ENCODE measurements at places on chromosomes 5 and 9.

DNA sequence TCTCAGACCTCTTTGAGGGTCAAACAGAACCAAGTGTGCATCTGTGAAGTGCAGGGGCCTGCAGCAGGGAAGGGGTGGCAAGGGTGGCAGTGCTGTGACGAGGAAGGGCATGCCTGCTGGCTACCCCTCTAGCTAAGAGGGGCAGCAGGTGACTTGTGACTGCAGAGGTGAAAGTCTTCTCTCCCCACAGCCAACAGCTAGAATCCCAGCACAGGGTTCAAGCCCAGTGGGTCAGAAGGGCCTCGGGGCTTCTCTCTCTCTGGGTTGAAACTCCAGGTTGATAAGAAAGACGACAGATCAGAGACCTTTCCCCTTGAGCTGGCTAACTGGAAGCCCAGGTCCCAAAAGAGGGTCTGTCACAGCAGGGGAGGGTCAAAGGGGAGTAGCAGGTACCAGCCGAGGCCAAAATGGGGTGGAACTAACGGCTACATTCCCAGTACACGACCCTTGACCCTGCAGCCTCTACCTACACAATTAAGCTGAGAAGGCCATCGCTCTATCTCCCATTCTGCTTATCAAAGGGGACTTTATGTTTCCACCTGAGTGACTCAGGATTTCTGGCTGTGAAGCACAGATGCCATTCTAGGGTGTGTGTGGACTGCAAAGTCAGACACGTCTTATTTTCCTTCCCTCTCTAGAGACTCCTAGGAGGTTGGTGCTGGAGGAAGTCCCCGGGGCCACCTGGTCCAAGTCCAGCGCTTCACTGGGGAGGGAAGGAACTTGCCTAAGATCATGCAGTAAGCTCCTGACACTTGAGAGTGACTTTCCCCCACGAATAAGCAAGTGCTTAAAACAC lies 14.6 kb downstream of the ANKS6 start:
- DNase-seq, result no peak

GRCh38 chr5:67617051-67617450 lies 420.5 kb upstream of the CD180 start:
- DNase-seq, result no peak

- no peak for DNase-seq
These were observed 518.3 kb upstream of the ITGA1 start for GRCh38 chr5:52269401-52269800.

- no peak for DNase-seq
These were observed 13.0 kb upstream of the FAM151B start for GRCh38 chr5:80474929-80475328.

DNA sequence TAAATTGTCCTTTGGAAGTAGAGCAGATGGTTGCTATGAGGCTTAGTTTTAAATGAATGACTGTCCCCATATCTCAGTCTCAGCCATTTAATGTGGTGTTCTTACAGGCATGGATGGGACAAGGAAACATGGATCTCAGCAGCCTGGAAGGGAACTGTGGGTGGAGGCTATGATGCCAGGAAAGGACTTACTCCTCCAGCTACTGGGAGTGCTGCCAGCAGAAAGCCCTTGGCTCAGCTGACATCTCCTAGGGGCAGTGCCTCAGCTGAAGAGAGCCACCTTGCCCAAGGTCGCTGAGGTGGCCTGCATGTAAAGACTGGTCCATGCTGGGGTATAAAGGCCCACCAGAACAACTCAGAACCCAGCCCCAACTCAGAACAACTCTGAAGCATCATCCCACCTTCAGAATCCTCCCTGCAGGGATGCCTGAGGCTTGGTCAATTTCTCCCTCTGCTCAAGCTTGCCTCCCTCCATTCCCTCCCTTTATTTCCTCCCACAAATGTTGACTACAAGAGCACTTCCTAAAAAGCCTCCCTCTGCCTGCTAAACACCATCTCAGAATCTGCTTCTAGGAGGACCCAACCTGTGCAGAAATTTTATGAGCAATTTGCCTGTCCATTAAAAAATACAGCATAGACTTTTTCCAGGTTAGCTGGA lies 1.8 kb upstream of the PDE8B start:
- no peak for DNase-seq

DNA sequence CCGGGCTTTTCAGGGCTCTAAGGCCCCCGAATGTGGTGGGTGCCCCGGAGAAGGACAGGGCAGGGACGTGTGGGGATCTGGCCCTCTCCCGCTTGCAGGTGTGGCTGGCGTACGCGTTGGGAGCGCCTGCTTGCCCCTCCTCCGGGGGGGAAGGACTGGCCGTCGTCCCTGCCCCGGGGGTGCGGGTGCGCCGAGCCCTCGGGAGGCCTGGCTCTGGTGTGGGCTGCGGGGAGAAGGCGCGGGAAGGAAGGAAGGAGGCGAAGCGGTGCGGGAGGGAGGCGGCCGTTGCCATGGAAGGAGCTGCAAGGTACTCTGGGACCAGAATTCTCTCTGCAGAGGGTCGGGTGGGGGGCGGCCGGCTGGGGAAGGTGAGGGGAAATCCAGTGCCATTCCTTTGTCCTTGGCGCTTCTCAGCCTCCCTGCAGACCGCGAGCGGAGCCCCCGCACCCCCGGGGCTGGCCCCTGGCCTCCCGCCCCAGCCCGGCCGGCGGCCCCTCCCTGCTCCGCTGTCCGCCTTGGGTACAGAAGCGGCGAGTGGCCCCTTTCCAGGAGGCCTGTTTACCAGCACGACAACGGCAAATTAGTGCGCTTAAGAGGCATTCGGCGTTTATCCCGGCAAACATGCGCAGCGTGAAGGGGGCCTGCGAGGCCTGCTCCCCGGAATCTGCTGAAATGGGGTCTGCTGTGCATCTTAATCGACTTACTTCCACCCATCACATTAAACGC lies 67.1 kb upstream of the UNC5A start:
- no peak for DNase-seq

DNA sequence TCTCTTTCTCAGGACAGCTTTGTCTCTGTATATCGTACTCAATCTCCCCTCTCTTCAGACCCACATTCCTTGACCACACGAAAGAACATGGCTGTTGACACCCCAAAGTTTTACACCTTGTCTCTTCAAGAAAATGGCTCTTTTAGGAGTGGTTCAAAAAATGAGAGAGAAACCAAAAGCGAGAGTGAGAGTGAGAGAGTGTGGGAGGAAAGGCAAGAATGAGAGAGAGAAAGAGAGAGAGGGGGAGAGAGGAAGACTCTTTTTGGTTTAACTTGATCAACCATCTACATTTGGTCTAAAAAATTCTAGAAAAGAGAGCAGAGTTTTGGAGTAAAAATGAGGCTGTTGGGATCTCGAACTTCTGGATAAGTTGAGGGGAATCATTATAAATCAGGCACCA lies 581.8 kb upstream of the WWC1 start:
- DNase-seq, result no peak

GRCh38 chr5:84091127-84091799 lies 293.4 kb downstream of the EDIL3 start:
- no peak for DNase-seq

- no peak for DNase-seq
These were observed 446.1 kb upstream of the CDH6 start for GRCh38 chr5:30747412-30747811.

DNA sequence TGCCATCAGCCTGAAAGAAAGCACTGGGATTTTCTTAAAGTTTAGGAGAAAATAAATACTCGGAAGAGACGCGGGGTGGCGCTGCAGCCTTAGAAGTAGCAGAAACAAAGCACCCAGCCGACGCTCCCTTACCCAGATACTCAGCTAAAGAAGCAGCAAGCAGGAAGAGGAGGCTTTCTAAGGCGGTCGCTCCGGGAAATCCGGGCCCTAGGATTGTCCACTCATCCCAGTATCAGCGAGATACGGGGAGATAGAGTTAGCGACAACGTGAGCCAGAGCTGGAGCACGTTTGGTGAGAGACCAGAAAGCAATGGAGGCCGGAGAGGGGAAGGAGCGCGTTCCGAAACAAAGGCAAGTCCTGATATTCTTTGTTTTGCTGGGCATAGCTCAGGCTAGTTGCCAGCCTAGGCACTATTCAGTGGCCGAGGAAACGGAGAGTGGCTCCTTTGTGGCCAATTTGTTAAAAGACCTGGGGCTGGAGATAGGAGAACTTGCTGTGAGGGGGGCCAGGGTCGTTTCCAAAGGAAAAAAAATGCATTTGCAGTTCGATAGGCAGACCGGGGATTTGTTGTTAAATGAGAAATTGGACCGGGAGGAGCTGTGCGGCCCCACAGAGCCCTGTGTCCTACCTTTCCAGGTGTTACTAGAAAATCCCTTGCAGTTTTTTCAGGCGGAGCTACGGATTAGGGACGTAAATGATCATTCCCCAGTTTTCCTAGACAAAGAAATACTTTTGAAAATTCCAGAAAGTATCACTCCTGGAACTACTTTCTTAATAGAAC lies at the start of gene PCDHB2:
Gene PCDHB2, plus strand, starts transcription at position 135 of the 782 bp plus-strand sequence. Its CDS starts 176 bp downstream, at position 311.
- DNase-seq, result no peak

- DNase-seq, result no peak
These were observed 257.6 kb downstream of the SEMA5A start for GRCh38 chr5:9288234-9288633.

- DNase-seq, result no peak
These were observed 33.0 kb upstream of the CTXN3 start for GRCh38 chr5:127615916-127616315.

GRCh38 chr5:1277331-1277730 lies 17.5 kb downstream of the TERT start:
- DNase-seq, result no peak

DNA sequence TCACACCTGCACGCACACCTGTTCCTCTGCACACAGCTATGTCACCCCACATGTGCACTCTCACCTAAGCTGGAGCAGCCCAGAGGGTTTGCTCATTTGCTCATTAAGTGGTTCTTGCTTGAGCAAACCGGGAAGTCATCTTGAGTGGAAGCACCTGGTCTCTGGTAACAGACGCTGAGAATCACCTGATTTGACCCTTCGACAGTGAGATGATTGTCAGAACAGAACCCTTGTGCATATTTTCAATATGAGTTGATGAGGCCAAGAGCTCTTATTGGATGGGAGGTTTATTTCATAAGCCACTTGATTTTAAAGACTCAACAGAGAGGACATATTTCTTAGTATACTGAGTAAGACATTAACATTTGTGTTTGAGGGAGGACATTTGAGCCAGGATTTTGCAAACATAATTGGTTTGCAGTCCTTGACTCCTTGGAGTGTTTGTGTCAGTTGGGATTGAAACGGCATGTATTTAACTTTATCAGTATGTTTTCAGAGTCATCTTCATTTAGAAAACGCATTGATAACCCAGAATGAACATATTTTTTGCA lies 22.1 kb upstream of the LPCAT1 start:
- DNase-seq, result no peak

DNA sequence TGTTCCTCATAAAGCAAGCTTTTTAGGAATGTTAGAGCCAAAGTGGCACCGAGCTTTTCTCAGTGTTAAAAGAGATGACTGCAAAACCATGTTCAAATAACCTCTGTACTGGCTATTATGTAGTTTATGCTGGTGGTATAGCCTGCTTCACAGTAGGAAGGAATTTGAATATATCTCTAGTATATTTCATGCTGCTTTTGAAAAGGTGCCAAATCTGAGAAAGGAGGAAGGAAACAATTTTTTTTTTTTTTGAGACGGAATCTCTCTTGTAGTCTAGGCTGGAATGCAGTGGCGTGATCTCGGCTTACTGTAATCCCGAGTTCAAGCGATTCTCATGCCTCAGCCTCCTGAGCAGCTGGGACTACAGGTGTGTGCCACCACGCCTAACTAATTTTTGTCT lies 13.5 kb downstream of the CREBRF start:
- no peak for DNase-seq

- DNase-seq, result no peak
These were observed 219.3 kb downstream of the TSSK1B start for GRCh38 chr5:113215401-113216060.

DNA sequence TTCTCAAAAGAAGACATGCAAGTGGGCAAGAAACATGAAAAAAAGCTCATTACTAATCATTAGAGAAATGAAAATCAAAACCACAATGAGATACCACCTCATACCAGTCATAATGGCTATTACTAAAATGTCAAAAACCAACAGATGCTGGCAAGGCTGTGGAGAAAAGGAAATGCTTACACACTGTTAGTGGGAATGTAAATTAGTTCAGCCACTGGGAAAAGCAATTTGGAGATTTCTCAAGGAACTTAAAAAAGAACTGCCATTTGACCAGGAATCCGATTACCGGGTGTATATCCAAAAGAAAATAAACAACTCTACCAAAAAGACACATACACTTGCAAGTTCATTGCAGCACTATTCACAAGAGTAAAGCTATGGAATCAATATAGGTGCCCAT lies 595.4 kb upstream of the RIOK2 start:
- no peak for DNase-seq

- no peak for DNase-seq
These were observed 236.5 kb upstream of the IL12B start for GRCh38 chr5:159566832-159567231.

- DNase-seq, result no peak
These were observed 166.4 kb downstream of the PRR16 start for GRCh38 chr5:120630550-120630949.

DNA sequence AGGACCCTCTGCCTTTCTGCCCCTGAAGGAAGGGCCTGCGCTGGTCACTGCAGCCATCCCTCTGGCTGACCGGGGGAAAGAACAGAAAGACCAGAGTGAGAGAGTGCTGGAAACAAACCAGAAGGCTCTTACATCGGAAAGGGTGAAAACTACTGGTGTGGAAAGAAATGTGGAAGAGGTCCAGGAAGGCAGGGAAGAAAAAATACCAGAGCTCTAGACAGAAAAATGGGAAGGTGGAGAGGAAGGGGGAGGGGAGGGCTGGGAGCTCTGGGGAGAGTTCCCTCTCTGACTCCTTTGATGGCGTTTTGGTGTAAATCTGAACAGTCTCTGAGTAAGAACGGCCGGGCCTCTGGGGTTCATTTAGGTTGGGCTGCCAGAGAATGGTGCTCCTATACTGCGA lies 47.7 kb downstream of the COL23A1 start:
- DNase-seq, result no peak

- no peak for DNase-seq
These were observed 1907.6 kb upstream of the ACO1 start for GRCh38 chr9:30476826-30477225.

DNA sequence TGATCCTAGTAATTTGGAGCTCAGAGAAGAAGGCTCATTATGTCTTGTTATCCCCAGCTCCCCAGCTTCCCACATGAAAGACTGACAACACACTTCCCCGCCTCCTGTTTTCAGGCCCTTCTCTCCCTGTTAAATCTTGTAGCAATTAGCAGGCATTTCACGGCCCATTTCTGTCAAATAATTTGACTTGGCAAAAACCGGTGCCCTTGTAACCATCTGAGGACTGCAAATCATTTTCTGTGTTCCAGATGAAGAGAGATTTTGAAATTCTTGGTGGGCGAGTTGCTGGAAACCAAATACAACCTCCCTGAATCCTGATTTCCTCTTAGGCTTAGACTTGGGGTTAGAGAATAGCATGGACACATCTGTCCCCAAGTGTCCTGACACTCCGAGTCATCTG lies 109.7 kb downstream of the MSX2 start:
- DNase-seq, result no peak

DNA sequence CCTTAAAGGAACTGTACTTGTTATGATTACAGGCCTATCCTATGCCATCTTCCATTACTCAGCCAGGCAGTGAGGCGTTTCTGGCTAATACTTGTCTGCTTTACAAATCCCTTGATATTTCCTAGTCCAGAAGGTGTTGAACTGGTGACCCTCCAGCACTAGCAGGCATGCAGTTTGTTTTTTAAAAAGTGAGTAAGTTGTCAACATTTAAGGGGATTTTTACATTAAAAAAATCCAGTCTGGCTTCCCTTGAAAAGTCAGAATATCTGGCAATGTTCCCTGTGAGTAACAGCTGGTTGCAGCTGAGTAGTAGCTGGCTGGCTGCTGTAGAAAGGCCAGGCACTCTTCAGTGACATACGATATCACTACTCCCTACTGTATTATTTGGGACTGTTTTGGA lies 21.8 kb downstream of the GRIN3A start:
- no peak for DNase-seq

GRCh38 chr9:131278702-131279111 lies 2.4 kb upstream of the FAM78A start:
- no peak for DNase-seq

- DNase-seq, result peak; percentile 55
These were observed 124.7 kb downstream of the WNK2 start for GRCh38 chr9:93308676-93309075.
